ENCODE measurements at places on chromosomes 2 and 18.

DNA sequence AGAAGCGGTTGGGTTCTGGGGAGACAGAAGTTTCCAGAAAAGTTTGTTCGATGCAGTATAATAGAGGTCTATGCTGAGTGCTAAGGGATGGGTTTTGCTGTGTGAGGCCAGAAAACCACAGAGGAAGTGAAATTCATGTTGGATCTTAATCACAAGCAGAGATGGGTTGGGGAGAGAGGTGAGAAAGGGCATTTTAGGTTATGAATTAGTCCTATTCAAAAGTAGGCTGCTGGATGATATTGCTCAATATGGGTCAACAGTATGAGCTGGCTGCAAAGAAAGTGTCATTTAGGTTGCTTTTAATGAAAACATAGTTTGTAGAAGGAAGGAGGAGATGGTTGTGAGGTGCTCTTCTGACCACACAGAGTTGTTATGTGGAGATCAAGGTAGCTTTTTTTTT is 118.8 kb upstream of the LHCGR start:
- no peak for DNase-seq

DNA sequence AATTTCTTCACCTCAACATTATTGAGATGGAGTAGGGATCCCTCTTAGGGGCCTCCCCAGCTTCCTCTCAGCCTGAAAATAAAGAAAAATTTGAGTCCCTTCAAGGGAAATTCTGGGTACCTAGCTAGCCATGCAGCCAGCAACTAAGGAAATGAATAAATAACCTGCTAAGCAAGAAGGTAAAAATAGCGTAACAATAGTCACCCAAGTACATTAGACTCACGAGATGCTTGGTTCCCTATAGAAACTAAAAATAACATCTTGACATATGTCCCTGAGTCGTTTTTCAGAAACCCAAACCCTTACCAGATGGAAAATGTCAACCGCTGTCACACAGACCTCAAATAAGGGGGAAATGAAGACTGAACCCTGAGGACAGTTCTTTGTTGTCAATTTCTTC is 51.9 kb downstream of the CACNB4 start:
- no peak for DNase-seq

- DNase-seq = no peak
Measured at GRCh38 chr2:219557791-219558785, 13.3 kb downstream of the OBSL1 start.

- DNase-seq = no peak
Measured at GRCh38 chr2:232984451-232985207, 28.4 kb downstream of the NGEF start.

DNA sequence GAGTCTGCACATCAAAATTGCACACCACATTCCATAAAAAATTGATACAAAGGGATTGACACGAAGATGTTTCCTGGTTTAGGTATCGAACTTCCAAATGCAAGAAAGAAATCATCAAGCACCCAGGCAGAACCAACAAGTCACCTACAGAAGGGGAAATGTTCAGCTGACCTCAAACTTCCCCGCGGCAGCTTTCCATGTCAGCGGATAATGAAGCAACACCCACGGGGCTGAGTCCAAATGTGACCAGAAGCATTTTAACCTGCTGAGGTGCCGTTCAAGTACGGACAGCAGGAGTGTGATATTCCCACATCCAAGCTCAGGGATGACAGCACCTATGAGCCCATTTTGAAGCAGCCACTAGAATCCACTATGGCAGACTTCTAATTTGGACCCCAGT is 124.9 kb downstream of the GALNT14 start:
- no peak for DNase-seq

DNA sequence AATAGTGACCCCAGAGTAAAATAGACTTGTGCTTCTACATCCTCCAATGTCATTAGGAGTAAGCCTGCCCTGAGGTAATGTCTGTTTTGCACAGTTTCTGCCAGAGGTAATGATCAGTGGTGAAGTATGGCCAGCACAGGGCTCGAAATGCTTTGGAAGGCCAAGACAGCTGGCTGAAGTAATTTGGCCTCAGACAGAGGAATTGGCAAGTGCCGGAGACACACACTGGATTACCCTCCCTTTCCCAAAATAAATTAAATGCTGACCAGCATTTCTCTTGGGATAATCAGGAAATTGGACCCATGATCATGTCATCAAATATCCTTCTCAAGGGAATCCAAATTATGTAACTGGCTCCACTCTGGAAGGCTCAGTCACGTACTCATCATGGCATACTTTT is 379.0 kb upstream of the CHST9 start:
- no peak for DNase-seq

DNA sequence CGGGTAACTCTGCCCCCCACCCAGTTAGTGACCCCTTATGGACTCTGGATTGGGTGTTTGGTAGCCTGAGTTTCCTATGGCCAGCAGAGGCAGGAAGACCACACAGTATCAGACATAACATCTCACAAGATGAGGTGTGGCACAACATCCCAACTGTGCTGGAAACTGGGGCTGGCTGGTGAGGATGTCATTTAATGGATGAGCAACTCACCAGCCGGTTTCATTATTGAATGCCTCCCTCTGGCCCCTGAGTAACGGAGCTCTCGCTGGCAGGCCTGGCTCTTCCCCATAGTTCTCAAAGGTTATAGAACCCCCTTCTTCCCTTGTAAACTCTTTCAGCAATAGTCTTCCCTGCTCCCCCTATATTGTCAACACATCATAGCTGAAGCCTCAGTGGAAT is 195.0 kb downstream of the BCL11A start:
- DNase-seq = no peak

GRCh38 chr2:234438305-234438977 is 58.4 kb downstream of the ARL4C start:
- DNase-seq = no peak

DNA sequence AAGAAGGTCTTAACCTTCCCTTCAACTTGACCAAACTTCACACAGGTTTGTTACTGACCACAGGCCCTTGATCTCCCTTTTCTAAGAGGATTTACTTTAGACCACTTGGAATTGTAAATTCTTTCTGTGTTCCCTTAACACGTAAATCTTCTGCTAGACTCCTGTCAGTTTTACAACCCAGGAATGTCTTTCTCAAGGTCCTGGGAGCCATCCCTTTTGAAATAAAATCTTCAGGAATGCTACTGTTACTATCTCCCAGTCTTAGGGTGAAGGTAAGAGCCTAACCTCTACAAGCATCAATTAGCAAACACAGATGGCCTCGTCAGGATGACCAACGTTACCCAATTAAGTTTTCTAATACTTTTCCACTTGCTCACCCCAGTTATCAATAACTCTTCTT is 182.7 kb downstream of the NRXN1 start:
- DNase-seq = no peak

DNA sequence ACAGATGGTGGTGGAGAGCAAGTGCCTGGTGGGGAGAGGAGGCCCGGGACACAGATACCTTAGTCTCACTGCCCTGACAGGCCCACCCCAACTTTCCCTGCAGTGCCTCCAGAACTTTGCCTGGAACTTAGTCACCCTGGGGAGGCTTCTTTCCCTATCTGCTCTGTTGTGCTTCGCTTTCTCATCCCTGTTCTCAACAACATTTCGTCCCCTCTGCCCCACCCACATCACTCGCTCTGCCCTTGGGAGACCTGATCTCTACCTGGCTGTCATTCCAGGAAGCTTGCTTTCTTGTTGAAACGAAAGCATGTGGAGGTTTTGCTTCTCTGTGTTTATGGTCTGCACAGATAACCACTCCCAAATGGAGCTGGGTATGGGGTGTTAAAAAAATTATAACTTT is 93.8 kb downstream of the PRKCE start:
- no peak for DNase-seq

GRCh38 chr2:64455545-64455944 is 1.6 kb downstream of the LGALSL start:
- no peak for DNase-seq

- peak; percentile 24 for DNase-seq
Measured at GRCh38 chr2:165293440-165294420, 54.5 kb downstream of the SCN2A start.

- no peak for DNase-seq
Measured at GRCh38 chr2:157441072-157441454, 2.8 kb downstream of the CYTIP start.

DNA sequence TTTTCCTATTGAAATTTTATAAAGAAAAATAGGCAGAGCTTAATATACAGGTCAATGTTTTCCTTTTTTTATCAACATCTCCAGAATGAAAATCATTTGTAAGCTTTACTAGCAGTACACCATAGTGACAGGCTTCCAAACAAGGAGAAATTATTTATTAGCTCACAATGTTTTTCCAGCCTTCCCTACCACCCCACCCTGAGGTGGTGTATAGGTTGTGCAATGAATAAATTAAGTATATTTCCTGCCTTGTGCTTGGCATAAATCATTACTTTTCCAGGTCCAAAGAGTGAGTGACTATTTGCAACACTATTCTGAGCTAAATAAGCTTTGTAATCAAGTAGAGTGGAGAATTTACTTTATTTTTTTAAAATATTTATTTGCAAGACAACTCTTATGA is 876.2 kb upstream of the POU3F3 start:
- no peak for DNase-seq

GRCh38 chr2:30201990-30202389 is 29.3 kb upstream of the LBH start:
- DNase-seq = no peak

- DNase-seq = no peak
Measured at GRCh38 chr2:232117413-232117812, 155.9 kb downstream of the DIS3L2 start.

DNA sequence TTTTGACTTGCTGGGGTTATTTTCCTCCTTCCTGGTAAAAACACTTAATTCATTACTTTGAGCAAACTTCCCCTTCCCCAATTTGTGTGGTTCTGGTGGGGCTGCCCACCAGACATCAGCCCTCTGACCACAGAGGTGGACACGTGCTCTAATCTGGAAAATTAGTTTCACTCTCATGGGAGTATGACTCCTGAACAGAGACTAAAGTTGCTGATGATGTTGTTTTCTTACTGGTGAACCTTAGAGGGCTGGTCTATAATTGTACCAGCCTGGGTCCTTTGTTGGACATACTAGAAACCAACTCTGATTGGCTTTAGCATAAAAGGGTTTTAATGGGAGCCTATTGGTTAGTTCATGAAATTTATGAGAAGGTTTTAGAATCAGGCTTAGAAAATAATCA is 54.1 kb upstream of the ACYP2 start:
- no peak for DNase-seq

GRCh38 chr2:205714058-205714776 is 31.9 kb downstream of the NRP2 start:
- no peak for DNase-seq

GRCh38 chr2:206305523-206306245 is 31.2 kb downstream of the ZDBF2 start:
- DNase-seq = no peak

- DNase-seq = no peak
Measured at GRCh38 chr2:118124288-118124891, 36.1 kb downstream of the INSIG2 start.

- DNase-seq = peak; percentile 54
Measured at GRCh38 chr2:27663285-27664153, at the start of the genes SLC4A1AP and SUPT7L. SLC4A1AP (plus strand) TSS chr2:27663889; CDS start chr2:27663915, 26 bp downstream. SUPT7L (minus strand) TSS chr2:27663614; CDS start chr2:27662192, 1,422 bp downstream.

- DNase-seq = no peak
Measured at GRCh38 chr2:10175441-10175840, 52.9 kb downstream of the RRM2 start.

DNA sequence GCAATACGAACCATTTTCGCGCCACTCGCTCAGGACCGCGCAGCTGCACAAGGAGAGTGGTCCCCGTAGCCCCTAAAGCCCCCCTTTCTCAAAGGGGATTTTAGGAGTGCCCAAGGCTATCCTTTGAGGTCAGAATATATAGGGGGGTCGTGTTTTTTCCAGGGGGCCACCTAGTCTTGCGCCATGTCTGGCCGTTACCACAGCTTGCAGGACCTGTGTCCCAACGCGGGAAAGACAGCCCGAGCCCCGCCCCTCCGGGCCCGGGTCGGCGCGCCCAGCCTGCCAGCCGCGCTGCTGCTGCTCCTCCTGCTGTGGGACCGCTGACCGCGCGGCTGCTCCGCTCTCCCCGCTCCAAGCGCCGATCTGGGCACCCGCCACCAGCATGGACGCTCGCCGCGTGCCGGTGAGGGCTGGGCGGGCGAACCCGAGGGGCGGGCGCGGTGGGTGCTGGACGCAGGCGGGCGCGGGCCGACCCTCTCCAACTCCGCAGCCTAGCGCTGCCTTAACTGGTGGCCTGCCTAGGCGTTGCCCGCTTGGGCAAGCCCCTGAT is at the start of gene CDCA7:
TSS of gene CDCA7 (plus strand) at position 291 of the 550 bp plus-strand sequence. CDS start at position 383, 92 bp downstream.
- no peak for DNase-seq

DNA sequence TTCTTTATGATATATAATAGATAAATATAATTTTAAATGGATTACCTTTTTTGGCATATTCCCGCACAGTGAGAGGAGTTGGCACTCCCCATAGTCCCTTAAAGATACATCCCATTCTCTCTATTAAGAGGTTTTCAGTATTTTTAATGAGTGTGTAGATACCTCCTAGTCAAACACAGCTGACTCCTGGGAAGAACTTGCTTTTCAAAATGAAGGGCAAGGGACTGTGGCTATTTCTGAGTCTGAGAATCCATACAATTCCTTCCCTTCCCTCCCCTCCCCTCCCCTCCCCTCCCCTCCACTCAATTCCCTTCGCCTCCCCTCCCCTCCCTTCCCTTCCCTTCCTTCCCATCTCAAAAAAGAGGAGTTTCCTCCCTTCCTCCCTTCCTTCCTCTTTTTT is 93.5 kb downstream of the PRPF40A start:
- no peak for DNase-seq

DNA sequence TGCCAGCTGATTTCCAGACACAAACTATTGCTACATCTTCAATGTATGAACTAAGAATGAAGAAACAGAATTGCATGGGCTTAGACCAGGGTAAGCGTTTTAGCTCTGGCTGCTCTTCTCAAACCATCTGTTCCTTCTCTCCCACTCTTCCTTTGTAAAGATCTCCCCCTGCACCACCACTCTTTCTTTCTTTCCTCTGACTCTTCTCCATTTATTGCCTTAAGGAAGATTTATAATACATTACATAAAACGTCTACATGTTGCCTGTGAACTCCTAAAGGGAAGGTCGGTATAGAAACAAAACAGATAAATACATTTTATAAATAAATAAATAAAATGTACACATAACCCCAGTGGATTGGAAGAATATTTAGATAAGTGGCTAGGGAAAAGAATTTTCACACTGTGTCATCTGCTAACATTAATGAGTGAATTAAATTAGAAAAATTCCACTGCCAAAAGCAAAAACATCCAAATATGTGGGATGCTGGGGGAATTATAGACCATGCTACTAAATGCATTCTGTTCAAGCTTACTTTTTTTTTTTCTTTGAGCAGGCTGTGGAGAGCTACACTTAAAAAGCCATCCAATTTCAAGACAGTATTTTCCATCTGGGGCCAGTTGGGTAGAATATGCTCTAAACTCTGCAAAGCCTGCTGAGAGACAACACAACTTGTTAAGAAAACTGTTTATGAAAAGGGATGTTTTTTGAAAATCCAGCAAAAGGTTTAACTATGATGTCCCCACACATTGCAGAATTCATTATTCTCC is 41.5 kb downstream of the NCKAP5 start:
- DNase-seq = no peak

DNA sequence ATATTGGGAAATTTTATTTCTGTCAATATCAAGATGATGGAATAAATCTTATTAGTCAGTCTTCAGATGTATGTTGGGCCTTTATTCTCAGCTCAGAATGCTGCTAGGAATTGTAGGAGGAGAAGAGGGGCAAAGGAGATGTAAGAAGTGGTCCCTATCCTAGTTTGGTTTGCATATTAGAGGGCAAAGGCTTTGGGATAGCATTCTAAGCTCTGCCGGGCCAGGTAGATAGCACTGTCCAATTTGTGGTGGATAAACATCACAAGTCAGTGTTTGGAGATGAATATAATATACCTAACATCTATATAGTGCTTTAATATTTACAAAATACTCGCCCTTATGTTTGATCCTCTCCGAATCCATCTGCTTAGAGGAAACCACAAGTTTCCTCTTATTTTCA is 149.2 kb downstream of the GULP1 start:
- DNase-seq = no peak

GRCh38 chr2:69489793-69490192 is 52.6 kb upstream of the NFU1 start:
- DNase-seq = no peak
